Urinary bladder (tissue), 4 donors: ENCODE measurements at places on chromosomes 2 and 18. TPM values are rescaled to one million over a fixed set of nuclear protein-coding genes. Genes with fewer than 3 reads are reported as not detected.

- DNase-seq: peak; percentile 84
Measured at GRCh38 chr2:43221124-43221762, 5.2 kb downstream of the ZFP36L2 start.

- DNase-seq: no peak
Measured at GRCh38 chr18:74249181-74249968, 42.4 kb downstream of the CYB5A start.

- no peak for DNase-seq
Measured at GRCh38 chr18:52219102-52219501, 120.9 kb upstream of the DCC start.

- DNase-seq: no peak
Measured at GRCh38 chr2:60383401-60384143, 169.9 kb downstream of the BCL11A start.

RANBP2 gene
- 121 TPM for total RNA-seq

GPR75 gene
- total RNA-seq: 2.7 TPM
